GF-D8 (cell line): ENCODE measurements at places on chromosomes 5 and 9.

DNA sequence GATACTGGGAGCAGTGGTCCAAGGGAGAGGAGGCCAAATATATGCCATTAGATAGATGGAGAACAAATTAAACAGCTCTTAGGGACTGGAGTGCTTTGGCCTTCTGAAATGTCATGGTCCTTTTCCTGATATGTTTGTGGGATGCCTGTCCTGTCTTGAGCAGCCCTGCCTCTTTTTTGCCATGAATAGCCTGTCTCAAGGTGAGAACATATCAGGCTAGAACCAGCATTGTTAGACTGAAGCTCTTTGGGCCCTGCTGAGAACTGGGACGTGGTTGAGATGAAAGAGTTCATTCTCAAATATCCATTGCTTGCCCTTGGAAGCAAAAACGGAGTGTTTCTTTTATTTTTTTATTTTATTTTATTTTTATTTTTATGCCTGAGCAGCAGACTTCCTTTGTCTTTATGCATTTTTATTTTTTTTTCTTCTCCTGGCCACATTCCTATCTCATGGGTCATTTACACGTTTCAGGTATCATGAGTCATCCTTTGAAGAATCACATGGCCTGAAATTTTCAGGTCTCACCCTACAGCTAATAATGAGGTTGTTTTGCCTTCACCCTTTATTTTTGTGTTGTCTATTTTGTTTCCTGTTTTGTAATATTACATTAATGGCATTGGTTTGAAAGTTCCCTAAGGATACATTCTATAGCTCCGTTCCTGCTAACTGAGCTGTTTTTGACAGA, 371.4 kb downstream of the PSAT1 start:
- no peak for DNase-seq

DNA sequence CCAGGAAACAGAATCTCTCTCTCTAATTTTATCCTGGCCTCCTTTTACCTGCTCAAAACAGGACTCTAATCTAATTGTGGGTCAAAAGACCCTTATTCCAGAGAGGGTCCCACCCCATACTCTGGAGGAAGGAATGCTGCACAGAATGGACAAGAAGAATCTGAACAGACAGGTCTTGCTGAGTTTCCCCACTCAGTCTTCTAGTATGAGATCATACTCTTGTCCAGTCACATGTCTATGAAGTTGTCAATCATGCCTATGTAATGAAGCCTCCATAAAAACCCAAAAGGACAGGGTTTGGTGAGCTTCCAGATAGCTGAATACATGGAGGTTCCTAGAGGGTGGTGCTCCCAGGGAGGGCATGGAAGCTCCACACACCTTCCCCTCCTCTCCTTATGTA, 123.9 kb upstream of the FER start:
- DNase-seq = no peak

DNA sequence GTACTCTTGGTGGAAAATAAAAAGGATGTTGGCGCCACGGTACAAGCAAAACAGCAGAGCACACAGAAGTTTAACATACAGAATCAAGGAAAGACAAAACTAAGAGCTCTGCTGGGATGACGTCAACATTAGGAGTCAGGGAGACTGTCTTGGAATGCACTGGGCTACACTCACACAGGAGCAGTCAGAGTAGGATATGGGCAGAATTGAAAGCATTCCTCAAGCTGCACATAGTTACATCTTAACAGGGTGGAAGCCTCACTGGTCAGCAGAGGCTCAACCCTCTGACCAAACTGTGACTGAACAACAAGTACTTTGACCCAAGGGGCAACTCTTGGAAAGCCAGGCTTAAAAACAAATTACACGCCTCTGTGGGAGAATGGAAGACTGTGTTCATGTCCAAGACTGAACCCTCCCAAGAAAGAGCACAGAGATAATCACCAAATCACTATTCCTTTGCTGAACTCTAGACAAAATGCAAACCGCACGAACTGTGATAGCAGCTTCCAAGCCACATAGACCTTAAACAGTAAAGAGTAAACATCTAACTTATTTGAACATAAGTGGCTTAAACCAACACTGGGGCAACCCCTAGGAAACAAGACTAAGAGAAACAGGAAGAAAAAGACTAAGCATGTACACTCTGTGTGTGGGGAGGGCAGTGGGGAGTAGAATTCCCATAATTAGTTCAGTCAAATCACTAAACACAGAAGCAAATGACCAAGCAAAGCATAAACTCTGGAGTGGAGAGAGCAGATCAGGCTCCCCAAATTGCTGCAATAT, 772.7 kb downstream of the PRELID2 start:
- no peak for DNase-seq

DNA sequence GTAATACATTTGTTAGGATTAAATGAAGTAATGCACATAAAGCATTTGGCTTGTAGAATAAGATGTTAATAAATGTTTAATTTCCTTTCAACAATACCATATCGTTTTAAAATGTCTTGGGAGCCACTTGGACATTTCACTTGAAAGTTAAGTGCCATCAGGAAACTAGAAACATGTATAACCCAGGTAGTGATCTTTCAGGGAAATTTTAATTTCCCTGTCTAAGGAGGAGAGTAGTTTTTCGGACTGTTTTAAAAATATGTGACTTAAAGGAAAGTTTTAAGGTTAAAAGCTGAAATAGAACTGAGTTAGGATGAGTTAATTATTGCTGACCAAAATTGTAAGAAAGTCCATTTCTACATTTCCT, 18.0 kb downstream of the CDC42SE2 start:
- no peak for DNase-seq

DNA sequence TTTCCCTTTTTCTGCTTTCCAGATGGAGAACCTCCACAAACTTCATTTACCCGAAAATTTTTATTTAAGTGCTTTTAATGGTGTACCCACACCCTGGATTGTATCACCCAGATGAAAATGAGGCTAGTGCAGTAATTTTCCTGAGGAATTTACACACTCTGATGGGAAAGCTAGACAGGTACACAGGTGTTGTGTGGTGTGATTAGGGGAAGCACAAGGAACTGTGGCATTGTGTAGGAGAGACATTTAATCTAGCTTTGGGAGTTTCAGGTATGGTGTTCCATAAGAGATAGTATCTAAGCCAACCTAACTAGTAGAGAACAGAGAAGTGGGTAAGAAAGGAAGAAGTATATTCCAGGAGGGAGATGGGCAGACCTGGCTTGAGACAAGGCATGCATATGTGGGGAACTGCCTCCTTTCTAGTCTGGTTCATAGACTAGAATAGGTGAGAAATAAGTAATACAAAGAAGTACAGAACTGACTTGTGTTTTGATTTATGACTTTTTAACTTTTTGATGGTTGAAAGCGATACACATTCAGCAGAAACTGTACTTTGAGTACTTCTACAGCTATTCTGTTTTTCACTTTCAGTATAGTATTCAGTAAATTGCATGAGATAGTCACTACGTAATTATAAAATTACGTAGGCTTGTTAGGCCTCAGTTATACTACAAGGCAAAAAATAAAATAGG, 22.9 kb upstream of the ROPN1L start:
- no peak for DNase-seq

- DNase-seq = no peak
These were observed 132.7 kb upstream of the IER5L start for GRCh38 chr9:129310666-129311350.

DNA sequence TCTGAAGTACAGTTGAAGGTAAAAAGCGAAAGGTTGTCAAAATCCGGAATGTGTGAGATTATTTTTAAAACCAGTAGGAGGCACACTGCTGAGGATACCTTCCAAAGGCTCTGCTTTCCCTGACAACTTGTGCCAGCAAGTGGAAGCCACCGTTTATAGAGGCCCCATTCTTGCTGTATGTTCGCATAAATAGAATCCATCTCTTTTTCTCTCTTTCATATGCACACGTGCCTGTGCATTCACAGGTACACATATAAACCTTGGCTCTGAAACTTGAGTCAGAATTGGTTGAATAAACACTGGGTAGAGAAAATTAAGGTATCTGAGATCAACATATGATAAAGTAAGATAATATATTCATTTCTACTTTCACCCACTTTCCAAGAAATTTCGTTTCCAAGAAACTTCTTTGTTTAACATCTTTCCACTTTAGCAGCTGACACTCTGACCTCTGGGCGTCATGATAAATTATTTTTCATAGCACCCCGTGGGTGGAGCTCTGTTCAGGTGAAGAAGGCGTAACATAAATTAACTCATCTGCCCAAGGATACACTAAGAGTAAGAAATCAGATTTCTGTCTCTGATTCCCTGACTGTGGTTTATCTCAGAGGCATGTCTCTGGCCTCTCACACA, 63.7 kb upstream of the RICTOR start:
- DNase-seq = no peak

GRCh38 chr9:108484468-108484867, 371.3 kb downstream of the ACTL7B start:
- DNase-seq = no peak

GRCh38 chr5:136350343-136350742, 15.0 kb downstream of the TRPC7 start:
- DNase-seq = no peak

DNA sequence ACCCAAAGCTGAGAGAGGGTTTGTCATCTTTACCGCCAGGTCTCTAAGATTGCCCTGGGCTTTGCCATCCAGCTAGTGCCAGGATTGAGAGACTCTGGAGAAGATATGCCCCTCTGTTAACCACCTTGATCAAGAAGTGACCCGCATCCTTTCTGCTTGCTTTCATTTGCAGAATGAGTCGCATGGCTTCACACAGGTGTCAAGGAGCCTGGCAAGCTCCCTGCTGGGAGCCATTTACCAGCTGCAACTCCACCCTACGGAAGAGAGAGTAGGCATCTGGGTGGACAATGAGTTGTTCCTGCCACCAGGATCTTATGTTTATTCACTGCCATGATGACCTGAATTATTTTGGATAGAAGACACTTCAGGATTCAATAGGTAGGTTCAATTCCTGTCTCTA, 43.0 kb downstream of the HSD17B3 start:
- no peak for DNase-seq

DNA sequence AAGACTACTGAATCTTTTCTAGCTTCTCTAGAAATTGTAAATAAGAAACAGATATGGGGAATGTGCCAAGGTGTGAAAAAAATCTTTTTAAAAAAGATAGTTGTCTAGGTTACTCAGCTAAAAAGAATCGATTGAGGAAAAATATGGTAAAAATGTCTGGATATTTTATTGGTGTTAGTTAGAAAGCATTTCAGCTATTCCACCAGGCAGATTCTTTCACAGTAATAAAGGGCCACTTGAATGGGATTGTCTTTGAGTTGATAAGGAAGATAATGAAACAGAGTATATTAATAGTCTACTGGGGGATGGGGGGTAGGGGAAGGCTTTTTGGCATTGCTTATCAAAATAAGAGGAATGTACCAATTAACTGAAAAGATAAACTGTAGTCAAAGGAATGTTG, 51.9 kb downstream of the SLIT3 start:
- no peak for DNase-seq

DNA sequence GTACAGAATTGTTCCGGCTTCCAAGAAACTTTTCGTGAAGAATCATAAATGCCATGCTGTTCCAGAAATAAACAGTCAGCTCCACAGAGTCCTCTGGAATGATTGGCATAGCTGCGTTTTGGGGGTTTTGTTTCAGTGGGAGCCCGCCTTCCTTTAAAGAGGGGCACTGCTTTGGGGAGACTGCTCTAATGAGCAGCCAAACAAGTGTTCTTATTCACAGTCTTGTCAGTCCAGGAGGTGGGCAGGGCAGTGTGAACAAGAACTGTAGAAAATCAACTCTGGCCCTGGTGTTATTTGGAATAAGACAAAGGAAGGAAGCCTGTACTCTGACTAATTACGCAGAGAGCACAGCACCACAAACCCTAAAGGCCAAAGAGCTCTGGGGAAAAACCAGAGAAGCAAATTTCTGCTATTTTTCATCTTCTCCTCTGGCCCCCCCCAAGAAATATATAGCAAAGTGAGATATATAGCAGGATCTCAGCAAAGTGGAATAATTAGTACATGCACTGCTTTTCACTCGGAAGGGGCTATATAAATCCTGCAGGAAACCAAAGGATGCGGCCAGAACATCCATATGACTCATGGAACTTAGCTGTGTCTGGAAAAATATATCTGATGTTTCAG, 92.9 kb downstream of the GLDC start:
- DNase-seq = no peak

- DNase-seq = no peak
These were observed 38.9 kb upstream of the NR3C1 start for GRCh38 chr5:143442385-143442784.

- no peak for DNase-seq
These were observed 125.6 kb downstream of the LPAR1 start for GRCh38 chr9:110912419-110913291.

- no peak for DNase-seq
These were observed 62.3 kb upstream of the TXNDC8 start for GRCh38 chr9:110399983-110400382.

GRCh38 chr5:143879646-143880045, 67.7 kb downstream of the HMHB1 start:
- no peak for DNase-seq

GRCh38 chr9:77809552-77809951, 161.4 kb upstream of the GNA14 start:
- DNase-seq = no peak

DNA sequence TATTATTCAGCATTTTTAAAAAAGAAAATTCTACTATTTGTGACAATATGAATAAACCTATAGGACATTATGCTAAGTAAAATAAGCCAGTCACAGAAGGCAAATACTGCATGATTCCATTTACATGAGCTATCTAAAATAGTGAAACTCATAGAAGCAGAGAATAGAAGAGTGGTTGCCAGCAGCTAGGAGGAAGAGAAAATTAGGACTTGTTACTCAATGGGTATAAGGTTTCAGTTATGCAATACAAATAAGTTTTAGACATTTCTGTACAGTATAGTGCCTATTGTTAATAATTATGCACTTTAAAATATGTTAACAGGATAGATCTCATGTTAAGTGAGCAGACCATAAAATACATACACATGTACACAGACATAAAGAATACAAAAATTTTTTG, 73.8 kb upstream of the SPINK5 start:
- no peak for DNase-seq

GRCh38 chr5:141319202-141319601, 1.4 kb downstream of the TAF7 start:
- no peak for DNase-seq

- no peak for DNase-seq
These were observed 53.7 kb upstream of the TEX48 start for GRCh38 chr9:114735704-114736103.

GRCh38 chr9:7045361-7045760, 287.6 kb downstream of the KDM4C start:
- no peak for DNase-seq

DNA sequence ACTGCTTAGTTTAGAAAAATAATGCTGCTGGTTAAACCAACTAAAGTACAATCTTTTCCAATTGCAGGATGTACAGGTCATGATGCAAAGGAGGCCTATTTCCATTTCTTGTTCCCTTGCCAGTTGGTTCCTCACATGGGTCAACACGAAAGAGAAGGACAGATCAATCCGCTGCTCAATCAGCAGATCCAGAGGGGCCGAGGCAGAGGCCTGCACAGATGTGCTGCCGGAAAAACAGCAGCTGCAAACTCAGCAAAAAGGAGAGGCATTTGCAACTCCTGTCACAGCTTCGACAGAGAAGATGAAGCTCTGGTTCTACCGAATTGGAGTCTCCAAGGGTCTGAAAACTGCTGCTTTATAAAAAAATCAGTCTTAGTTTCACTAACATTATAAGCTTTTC, 69.8 kb downstream of the NIPSNAP3B start:
- no peak for DNase-seq

- no peak for DNase-seq
These were observed 74.6 kb upstream of the ZSWIM6 start for GRCh38 chr5:61257421-61257820.
